OCI-LY7 (cell line): ENCODE measurements at places on chromosomes 4 and X. TPM values are rescaled to one million over a fixed set of nuclear protein-coding genes. Genes with fewer than 3 reads are reported as not detected.

The POLN gene
- 3.5 and 4.0 TPM in 2 replicates for total RNA-seq

The TSPAN5 gene
- not detected in 2 replicates for total RNA-seq

The GRIA3 gene
- total RNA-seq, result not detected in 2 replicates

The STK26 gene
- total RNA-seq, result 28.6 and 30.9 TPM in 2 replicates

The MAGEB10 gene
- total RNA-seq, result not detected in 2 replicates

The CYBB gene
- total RNA-seq, result 29.8 and 38.3 TPM in 2 replicates

GRCh38 chrX:43560247-43560946 lies 95.7 kb upstream of the MAOA start:
- DNase-seq, result no peak

- no peak for DNase-seq
Observed at GRCh38 chr4:140875746-140876452, 119.7 kb upstream of the TBC1D9 start.

DNA sequence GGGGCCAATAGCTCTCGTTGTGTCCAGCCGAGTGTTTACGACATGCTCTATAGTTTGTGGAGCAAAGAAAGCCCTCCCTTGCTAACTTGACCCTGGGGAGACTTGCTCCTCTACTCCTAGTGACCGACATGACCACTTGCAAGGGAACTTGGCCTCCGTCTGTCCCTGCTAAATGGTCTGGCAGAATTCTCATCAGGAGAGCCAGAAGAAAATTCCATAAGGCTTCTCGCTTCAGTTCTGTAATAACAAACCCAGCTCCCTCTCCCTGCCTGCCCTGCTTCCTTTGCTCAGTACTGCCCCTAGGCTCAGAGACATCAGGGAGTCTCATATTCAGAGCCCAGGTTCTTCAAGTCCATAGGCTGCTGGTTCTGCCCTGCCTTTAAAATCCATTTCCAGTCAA lies 13.0 kb downstream of the DOCK11 start:
- no peak for DNase-seq

GRCh38 chrX:39133971-39134370 lies 332.7 kb downstream of the MID1IP1 start:
- peak; percentile 24 for DNase-seq

- no peak for DNase-seq
Observed at GRCh38 chr4:138181287-138181686, 60.9 kb downstream of the SLC7A11 start.

DNA sequence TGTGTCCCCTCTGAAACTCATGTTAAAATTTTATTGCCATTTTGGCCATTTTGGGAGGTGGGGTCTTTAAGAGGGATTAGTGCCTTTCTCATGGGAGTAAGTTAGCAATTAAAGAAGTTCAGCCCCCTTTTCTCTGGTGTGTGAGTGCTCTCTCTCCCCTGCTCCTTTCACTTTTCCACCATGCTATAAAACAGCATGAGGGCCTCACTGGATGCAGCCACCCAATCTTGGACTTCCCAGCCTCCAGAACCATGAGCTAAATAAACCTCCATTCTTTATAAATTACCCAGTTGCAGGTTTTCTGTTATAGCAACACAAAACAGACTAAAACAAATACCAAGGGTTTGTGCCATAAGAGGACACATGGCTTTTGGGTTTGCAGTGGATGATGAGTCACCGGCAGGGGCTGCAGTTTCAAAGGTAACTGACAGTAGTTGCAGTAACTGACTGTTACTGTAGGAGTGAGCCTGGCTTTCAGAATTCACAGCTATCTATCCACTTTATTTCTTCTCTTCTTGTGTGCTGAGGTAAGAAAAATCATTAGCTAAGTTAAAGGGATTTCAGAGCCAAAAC lies 121.5 kb downstream of the PPEF1 start:
- no peak for DNase-seq

- no peak for DNase-seq
Observed at GRCh38 chr4:10584042-10584441, 100.5 kb downstream of the CLNK start.

DNA sequence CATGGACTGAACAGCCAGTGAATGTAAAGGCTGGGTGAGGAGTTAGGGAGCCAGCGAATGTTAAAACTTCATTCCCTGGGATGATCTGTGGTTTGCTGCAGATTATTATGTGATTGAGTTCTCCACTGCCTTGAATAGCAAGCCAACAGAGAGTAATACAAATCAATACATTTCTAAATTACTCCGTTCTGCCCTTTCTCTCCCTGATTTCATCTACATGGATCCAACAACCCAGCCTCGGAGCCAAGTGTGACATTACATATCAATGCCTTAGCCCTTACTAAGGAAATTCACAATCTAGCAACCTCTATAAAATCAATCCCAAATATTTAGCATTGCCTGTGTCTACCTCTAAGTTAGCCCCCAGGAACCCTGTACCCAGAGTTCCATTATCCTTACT lies 11.0 kb downstream of the HSD17B13 start:
- no peak for DNase-seq

- DNase-seq, result no peak
Observed at GRCh38 chrX:64377753-64378152, 17.5 kb downstream of the MTMR8 start.

- DNase-seq, result no peak
Observed at GRCh38 chr4:76732246-76732645, 165.7 kb downstream of the SOWAHB start.

GRCh38 chr4:115113506-115114106 lies at the start of gene NDST4:
TSS of gene NDST4 (minus strand) at chr4:115113620. CDS start at chr4:115077036, 36,584 bp downstream.
- no peak for DNase-seq

DNA sequence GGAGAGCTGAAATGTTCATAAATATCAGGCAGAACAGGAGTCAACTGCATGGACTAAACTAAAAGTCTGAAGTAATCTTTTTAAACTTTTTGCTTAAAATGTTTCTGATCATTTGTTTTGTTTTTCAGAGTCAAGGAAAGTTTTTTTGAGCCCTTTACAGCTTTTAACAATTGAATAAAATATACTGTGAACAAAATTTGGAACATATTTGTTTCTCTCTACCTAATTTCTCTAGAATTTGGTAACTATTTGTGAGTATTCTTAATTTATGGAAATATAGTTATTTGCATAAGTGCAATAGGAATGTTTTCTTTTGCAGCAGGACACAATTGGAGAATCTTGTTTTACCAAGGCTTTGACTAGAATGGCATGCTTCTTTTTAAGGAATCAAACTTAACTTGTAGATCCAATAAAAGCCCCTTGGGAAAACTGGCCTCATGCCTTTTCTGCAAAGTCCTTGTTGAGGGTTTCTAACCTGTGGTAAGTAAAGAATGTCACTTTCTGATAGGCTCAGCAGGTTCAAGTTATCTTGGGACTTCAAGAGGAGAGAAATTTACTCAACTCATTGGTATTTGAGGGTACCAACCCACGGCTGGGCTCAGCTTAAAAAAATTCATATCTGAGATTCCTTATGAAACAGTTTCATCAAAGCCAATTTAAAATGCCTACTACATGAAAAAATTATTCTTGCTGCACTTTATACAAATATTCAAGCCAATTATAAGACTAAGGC lies 91.5 kb downstream of the UPRT start:
- no peak for DNase-seq

DNA sequence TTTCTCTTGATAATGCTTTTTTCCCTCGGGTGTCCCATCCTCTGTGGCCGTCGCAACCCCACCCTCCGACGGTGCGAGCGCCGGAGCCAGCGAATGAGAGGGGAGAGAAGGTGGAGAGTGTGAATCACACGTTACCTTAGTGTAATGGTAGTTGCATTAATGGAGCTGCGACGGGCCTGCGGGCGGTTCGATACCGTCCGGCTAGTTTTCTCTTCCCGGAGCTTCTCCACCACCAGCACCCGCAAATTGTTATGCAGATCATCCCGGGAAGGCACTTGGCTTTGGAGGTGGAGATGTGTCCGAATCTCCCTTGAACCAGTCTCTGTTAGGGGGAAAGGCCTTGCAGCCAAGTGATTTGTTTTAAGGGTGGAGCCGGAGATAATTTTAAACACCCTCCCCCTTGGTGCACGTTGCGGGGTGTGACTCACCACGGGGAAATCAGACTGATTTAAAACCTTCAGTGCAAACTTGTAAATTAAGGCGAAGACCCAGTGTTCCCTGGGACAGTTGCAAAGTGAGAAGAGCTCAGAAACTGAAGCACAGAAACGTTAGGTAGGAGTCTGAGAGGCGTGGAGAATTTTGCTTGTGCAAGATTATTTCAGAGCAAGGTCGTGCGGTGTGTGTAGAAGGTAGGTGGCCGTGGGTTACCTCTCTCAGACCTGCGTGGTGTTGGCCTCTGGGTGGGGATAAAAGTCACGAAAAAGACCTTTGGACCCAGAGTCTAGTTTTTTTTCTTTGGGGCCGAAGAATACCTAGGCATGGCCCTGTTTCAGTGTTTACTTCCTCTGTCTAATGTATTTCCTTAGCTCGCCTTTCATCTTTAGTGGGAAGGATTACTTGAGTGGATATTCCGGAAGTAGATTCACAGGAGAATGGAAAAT lies 1.3 kb downstream of the AFF1 start:
- peak; percentile 88 for DNase-seq

- no peak for DNase-seq
Observed at GRCh38 chr4:176303938-176304337, 15.8 kb upstream of the SPCS3 start.

DNA sequence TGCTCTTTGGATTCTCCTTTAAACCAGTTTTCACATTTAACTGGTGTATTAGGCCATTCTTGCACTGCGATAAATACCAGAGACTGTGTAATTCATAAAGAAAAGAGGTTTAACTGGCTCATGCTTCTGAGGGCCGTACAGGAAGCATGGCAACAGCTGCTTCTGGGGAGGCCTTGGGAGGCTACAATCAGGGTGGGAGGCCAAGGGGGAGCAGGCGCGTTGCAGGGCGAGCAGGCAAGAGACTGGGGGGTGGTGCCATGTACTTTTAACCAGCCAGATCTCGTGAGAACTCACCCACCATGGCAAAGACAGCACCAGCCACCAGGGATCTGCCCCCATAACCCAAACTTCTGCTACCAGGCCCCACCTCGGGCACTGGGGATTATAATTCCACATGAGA lies 38.1 kb downstream of the RNF212 start:
- DNase-seq, result no peak
